ENCODE measurements at places on chromosomes 5 and 9. TPM values are rescaled to one million over a fixed set of nuclear protein-coding genes. Genes with fewer than 3 reads are reported as not detected.

- no peak for DNase-seq
Measured at GRCh38 chr5:147532156-147532555, 22.3 kb upstream of the DPYSL3 start.

Gene OR1J4
- polyA plus RNA-seq = not detected

DNA sequence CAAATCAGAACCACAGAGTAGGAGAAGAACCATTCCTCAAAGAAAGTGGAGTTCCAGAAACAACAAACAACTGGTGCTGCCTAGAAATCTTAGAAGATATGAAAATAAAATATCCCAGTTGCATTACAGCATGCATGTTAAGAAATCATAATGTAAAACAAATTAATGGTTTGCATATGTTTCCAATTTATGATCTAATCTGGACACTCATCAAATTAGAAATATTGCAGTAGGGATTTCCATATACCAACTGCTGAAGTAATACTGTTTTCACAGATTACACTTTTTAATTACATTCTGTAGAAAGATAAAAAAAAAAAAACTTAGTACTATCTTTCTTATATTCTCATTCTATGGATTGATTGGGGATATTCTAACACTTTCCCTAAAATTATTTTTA, 1034.6 kb upstream of the C9orf72 start:
- DNase-seq = no peak

Gene BTNL8
- polyA plus RNA-seq = not detected

- no peak for DNase-seq
Measured at GRCh38 chr5:160357394-160357793, 13.0 kb downstream of the C1QTNF2 start.

DNA sequence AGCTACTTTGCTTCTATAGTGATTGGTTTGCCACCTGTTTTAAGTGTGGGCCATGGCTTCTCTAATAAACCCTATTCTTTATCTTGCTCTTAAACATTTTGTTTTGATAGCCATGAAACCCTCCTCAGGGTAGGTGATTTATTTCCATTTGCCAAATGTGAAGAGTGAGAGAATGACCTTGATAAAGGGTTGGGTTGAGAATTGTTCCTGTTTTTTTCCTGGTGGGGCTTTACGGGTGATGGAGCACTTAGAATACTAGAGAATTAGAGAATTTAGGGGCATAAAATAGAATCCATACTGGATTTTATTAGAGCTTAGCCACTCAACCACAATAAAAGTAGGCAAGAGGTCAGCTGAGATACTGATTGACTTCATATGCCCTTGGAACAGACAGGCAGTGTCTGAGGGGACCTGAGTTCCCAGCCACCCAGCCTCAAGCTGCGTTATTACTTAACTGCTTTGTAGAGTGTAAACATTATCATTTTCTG, 68.9 kb downstream of the COMMD10 start:
- no peak for DNase-seq

DNA sequence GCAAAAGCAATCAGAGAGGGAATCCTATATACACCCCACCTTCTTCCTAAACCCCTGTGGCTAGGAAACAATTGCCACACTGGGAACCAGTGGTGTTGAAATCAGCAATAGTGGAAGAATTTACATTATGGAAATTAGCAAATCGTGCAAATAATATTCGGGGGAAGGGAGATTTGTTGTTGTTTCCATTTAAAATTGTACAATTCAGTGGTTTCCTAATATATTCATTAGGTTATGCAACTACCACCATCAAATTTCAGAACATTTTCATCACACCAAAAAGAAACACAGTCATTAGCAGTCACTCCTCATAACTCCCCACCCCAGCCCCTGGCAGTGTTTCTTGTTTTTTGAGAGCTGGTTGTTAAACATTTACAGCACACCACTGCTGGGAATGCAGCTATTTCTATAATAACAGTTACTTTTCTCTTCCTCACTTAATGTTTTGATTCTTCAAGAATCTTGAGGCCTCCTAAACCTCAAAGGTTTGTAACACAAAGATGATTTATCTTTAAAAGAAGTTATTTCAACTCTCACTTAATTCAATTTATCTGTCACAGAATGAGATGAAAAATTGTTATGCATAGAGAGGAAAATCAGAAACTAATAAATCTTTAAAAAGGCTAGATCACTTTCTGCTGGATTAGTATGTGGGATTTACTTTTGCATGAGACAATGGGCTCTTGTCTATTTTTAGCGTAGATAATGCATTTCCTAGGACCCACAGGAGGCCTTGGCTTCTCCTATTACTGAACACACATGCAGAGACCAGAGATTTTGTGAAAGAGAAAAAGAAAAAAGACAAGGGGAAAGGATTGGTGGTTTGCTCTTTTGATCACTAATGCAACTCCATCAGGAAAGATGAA, 91.8 kb upstream of the DAPK1 start:
- no peak for DNase-seq

Gene CCL27
- polyA plus RNA-seq = not detected

Gene PDCD1LG2
- 0.09 TPM for polyA plus RNA-seq

Gene BICD2
- 26.8 TPM for polyA plus RNA-seq

DNA sequence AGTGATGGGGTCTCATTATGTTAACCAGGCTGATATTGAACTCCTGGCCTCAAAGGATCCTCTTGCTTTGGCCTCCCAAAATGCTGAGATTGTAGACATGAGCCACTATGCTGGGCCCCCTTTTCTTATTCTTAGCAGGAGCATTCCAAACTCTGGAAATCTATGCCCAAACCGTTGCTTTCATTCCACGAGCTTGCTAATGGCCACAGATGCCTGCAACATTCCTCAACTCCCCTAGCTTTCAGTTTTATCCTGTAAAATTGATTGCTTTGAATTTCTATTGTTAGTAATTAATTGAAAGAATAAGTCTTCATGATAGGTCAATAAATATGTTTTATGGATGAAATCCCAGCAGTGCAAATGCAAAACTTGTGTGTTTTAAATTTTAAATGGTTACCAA, 564.8 kb upstream of the WWC1 start:
- DNase-seq = no peak

All from immature natural killer cell (primary cell).